Activated CD4-positive, alpha-beta T cell treated with anti-CD3 and anti-CD28 coated beads for 48 hours (primary cell): ENCODE measurements at places on chromosomes 16 and 17.

GRCh38 chr16:80324371-80324770, 216.4 kb upstream of the DYNLRB2 start:
- no peak for DNase-seq

GRCh38 chr17:58269557-58270291, 11.0 kb downstream of the MPO start:
- no peak for DNase-seq

DNA sequence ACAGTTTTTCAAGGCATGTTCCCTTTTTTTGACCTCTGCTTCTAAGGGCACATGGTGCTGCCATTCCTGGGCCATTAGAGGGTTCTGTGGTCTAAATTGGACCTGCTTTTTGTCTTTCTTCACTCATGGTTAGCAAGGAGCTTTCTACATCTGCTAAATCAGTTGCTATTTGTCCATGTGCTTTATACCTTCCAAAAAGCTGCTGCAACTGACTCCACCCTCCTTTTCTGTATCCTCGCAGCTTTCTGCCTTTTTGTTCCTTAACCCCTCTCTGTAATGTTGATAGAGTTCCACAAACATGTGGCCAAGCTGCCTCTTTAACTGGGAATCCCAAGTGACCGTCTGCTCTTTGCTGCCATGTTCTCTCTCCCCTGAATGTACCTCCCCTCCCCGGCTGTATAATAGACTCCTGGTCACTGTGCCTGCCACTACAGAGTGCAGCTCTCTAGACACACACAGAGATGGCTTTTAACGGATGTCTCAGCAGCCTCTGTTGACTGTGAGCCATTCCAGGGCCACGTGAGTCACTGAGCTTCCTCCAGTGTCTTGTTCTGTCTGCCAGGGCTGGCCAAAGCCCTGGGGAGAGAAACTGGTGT, 57.4 kb upstream of the TEKT3 start:
- no peak for DNase-seq

DNA sequence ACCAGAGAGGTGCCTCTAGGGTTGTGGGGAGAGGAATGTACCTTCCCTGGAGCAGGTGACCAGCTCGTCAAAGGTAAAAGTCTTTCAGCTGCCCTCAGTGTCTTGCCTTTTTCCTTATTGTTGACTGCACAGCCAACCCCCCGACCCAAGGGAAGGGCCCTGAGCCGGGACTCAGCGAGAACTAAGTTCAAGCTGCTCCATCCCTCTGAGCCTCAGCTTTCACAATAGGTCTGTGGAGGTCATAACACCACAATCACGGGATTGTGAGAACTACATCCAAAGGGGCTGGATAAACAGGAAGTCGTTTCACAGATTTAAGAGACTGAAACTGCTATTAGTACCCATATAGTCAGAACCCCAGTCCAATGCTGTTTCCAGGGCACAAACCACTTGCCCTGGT, 2.6 kb upstream of the KRT36 start:
- no peak for DNase-seq

DNA sequence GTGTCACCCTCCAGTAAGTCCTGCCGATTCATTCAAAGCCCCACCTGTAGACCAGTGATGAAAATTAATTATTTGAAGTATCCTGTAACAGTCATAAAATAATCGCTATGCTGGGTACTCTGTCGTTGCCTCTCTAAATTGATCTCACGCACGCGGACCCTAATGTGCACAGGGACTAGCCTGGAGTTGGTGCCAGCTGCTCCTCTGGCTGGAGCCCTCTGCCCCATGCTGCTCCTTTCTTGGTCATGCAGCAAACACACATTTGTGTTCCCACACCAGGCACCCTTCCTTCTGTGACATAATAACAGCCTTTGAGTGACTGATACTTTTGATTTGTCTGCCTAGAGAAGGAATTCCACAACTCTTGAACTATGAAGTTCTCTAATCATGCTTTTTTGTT, 16.0 kb downstream of the RAB11FIP3 start:
- DNase-seq: no peak

DNA sequence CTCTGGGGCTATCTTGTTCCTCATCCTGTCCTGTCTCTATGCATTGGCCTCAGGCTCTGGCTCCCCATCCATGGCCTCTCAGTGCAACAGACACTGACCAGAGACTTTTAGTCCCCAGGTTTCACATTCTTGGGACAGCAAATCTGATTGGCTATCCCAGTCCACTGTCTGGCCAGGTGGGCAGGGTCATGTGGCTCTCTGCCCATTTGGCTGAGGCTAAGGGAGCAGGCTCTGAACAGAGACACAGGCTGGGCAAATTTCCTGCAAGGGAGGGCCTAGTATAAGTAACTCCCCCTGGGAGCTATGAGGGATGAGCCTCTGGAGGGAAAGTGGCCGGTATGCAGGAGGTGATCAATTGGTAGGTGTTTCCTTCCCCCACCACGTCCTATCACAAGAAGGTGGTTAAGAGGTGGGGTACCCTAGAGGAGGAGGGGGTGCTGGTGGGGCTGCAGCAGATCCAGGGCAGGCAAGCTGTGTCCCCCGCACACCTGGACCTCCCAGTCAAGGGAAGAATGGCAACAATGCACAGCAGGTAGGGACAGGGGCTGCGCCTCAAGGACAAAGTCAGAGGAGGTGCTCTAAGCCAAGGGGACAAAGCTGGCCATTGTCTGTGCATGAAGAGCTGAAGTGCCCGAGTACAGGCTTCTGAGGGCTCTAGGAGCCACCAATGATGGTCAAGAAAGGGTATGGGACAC, 13.2 kb downstream of the XYLT2 start:
- DNase-seq: no peak

GRCh38 chr17:15456496-15456895, 10.9 kb downstream of the CDRT4 start:
- DNase-seq: no peak

- DNase-seq: no peak
These were observed 1.1 kb upstream of the ADGRG1 start for GRCh38 chr16:57627184-57627871.

- no peak for DNase-seq
These were observed 191.9 kb downstream of the MSI2 start for GRCh38 chr17:57447990-57448758.
